ENCODE measurements at places on chromosomes 2 and 18.

- DNase-seq: no peak
Observed at GRCh38 chr18:36017232-36017631, 44.8 kb downstream of the RMP24 start.

DNA sequence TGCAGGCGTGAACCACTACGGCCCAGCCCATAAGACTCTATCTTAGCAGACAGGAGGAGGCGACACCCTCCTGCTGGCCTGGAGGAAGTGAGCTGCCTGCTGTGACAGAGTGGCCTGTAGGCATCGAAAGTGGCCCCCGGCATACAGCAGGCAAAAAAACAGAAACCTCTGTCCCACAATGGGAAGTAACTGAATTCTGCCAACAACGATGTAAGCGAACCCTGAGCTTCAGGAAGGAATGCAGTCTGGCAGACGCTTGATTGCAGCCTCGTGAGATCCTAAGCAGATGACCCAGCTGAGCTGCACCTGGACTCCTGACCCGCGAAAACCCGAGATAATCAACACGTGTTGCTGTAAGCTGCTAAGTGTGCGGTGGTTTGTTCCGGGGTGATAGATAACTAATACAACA, 13.6 kb downstream of the MRO start:
- DNase-seq: no peak

- no peak for DNase-seq
Observed at GRCh38 chr2:38951766-38952165, 62.1 kb downstream of the ARHGEF33 start.

- no peak for DNase-seq
Observed at GRCh38 chr2:64562148-64562784, 38.1 kb downstream of the AFTPH start.

GRCh38 chr2:217412277-217412676, 552.4 kb upstream of the TNP1 start:
- DNase-seq: no peak

DNA sequence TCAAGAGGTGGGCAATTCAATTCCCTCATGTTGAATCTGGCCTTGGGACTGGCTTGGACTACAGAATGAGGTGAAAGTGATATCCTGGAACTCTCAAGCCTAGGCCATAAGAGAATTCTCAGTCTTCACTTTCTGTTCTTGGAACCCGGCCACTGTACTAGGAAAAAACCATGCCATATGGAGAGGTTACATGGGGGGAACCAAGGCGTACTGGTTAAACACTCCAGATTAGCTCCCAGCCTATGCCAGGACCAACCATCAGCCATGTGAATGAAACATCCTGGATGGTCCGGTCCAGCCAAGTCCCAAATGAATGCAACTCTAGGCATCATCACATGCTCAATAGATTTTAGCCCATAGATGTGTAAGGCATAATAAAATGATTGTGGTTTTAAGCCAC, 56.4 kb downstream of the ZNF385B start:
- no peak for DNase-seq

GRCh38 chr2:175187378-175187777, 5.9 kb upstream of the ATP5MC3 start:
- DNase-seq: peak; percentile 10

GRCh38 chr2:147538821-147539220, 306.0 kb upstream of the ACVR2A start:
- DNase-seq: no peak

DNA sequence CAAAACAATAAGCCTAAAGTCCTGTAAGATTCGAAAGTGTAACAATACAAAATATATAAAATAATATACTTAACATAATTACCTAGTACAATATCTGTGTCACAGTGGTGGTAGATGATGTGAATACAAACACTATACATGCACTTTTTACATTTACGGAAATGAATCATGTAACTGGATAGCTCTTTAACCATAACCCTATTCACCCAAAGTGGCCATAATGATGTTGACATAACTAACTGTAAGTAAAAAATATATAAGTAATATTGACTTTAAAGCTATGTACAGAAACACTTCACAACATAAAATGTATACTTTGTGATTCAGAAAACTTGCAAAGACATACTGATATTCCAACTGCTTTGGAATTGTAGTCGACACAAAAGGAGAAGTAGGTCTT, 616.9 kb upstream of the SLC8A1 start:
- DNase-seq: no peak

DNA sequence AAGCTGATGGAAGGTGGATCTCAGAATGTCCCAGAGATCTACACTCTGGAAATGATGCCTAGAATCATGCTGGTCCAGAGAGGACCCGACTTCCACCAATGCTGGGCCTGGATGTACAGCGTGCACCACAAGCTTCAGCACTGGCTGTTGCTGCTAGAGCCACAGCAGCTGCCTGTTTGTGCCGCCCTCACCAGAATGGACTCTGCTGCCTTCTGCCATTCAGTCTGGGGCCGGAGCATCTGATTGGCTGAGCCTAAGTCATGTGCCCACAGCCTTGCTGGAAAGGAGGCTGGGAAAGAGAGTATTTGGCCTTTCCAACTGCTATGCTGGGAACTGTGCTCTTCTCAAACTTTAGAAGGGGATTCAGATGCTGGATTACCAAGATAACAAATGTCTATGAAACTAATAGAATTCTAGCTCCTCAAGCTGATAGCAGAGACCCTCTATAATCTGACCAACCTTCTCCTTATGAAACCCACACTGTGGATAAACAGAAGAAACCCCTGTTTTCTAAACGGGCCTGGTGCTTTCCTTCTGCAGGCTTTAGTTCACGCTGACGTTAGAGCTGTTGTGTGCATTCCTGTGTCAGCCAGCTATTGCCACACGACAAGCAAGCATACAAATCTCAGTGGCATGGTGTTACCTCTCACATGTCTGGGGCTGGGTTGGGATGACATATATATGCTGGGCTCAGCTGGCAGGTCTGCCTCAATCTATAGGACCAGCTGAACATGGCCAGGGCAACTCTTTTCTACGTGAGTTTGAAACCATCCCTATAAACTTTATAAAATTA, 4.1 kb upstream of the LOXHD1 start:
- DNase-seq: no peak

GRCh38 chr18:48917579-48918517, 32.9 kb downstream of the SMAD7 start:
- no peak for DNase-seq

DNA sequence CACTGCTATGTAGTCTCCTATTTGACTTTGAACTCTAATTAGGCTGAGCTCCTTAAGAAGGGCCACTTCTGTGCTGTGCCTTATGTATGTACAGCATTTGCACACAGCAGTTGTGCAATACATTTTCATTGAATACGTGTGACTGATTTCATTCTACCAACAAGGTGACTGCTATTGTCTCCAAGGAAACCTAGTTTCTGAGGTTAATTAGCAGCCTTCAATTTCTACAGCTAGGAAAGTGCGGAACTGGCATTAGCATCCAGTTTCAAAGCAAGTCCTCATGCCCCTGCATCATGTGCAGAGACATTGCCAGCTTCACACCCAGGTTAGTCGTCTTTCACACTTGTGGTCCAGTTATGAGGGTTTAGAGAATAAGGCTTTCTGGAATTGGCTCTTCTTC, 58.6 kb downstream of the NCK2 start:
- no peak for DNase-seq

GRCh38 chr2:101197814-101198213, 46.6 kb upstream of the TBC1D8 start:
- no peak for DNase-seq

DNA sequence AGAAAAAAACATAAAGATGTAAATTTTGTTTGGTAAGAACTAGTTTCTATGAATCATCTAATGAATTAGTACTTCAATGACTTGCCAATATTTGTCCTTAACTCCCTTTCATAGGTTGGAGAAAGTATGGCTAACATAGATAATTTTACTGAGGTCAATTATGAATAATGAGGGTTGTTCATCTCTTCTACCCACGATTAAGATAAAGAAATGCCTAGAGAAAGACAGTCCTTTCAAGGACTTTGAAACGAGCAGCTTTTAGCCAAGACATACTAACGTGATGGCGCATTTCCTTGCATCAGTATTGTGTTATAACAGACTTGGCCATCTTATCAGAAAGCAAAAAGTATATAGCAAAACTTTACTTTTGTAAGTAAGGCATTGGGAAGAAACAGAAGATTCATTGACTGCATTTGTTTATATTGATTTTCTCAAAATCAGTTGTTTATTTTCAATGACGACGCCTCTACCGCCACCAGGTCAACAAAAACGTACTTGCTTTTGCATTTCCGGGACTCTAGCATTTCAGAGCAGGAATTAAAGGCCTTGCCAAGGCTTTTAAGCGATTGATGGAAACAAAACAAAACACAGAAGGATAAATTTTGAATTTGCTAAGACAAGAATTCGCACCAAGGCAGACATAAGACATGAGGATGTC, 961 bp downstream of the RBM43 start:
- DNase-seq: peak; percentile 49

- DNase-seq: no peak
Observed at GRCh38 chr2:54628418-54628817, 95.0 kb upstream of the EML6 start.

DNA sequence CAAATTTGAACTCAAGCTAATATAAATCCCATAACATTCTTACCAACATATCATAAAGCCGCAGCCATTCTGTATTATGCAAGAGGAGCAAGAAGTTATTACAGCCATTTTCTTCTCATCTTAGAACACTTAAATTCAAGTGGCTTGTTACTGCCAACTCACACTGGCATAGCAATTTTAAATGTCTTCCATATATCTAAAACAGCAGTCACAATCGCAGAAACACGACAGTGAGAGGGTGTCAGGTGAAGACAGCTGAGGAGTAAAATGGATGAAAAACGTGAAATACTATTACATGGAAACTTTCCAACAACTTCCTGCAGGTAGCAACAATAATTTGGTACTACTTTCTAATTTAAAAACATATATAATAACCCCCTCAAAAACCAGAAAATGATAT, 17.9 kb downstream of the PPP3R1 start:
- no peak for DNase-seq

DNA sequence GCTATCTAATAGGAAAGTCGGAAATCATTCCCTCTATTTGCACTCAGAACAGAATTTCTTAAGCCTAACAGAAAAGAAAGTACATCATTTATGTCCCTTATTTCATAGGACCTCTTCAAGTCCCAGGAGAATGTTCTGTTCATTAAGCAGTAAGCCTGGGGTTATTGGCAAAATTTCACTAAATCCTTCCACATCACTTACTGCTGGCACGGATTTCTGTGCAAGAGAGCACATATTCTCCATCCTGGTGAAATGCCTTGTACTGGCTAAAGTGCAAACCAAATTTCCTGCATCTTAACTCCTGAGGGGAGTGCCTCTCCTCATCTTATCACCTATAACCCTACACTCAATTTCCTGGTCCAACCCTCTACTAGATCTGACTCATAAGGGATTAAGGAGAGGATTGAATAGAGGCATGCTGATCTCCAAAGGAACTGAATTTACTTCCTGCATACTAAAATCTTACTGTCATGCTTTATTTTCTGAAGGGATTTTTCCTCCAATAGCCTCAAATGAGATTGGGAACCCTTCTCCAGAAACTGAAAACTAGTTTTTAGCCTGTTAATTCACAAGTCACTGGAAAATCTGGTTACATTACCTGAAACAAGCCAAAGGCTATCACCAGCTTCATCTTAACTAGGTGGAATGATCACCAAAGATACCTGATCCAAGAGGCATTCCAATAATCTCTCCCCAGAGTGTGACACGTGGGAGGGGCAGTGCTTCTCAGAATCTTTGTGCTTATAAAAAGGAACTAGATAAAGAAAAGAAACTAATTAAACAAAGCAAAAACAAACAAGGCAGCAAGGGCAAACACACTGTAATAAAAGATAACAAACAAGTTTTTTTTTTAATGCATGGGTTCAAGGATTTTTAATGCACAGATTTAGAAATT, 311.1 kb downstream of the NR4A2 start:
- DNase-seq: no peak

- DNase-seq: no peak
Observed at GRCh38 chr18:44786257-44786656, 105.6 kb downstream of the SETBP1 start.

Measured in kidney glomerular epithelial cell (primary cell).